ENCODE measurements at places on chromosomes 16 and 17.

DNA sequence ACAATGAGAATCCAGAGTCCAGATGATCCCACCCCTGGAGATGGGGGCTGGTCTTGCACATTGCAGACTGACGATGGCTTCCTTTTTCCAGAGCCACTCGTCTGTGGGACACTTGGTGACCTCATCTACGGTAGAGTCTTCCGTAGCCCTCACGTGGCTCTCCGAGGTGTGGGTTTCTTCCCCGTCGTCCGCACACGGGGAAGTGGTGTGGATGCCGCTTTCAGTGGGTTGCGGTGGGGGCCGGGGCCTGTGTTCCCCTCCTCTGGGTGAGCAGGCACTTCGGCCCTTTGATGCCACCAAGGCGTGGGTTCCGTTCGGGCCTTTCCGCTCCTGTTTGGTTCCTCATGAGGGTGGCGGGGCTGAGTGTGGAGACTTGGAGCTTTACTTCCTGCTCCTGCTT, 21.4 kb downstream of the BAIAP2 start:
- no peak for DNase-seq

GRCh38 chr16:65113441-65113840, 8.4 kb downstream of the CDH11 start:
- DNase-seq = no peak

GRCh38 chr17:47949946-47950345, 7.7 kb downstream of the PRR15L start:
- no peak for DNase-seq

- no peak for DNase-seq
These were observed 113.8 kb upstream of the PMFBP1 start for GRCh38 chr16:72285728-72286127.

DNA sequence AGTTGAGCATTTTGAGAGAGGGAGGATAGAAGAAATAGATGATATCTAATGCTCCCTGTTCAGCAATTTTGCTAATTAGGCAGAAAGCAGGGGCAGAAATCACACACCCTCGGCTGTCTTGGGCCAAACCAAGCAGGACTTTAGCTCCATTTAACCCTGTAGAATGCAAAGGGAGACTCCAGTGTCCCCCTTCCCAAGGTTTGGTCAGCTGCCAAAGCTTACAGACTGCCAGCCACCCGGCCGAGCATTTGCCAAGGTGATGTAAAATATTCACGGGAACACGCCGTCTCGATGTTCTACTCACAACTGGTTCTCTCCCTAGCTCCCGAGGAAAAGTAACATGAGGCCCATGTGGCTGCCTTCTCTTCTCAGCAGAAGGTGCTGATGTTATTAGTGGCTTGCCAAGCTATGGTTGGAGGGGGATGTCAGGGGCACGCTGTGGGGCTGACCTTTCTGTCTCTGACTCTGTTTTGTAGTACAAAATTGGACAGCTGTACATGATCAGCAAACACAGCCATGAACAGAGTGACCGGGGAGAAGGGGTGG, 155.3 kb downstream of the PITPNC1 start:
- DNase-seq = no peak

All from stimulated activated naive CD8-positive, alpha-beta T cell treated with anti-CD3 and anti-CD28 coated beads, Interleukin-15, amount 100 ng/mL, for 72 hours (primary cell).